ENCODE measurements at places on chromosomes 6 and 20.

GRCh38 chr6:71127374-71127773 lies 161.2 kb upstream of the OGFRL1 start:
- no peak for DNase-seq

GRCh38 chr20:2139250-2139649 lies 37.6 kb downstream of the STK35 start:
- no peak for DNase-seq

DNA sequence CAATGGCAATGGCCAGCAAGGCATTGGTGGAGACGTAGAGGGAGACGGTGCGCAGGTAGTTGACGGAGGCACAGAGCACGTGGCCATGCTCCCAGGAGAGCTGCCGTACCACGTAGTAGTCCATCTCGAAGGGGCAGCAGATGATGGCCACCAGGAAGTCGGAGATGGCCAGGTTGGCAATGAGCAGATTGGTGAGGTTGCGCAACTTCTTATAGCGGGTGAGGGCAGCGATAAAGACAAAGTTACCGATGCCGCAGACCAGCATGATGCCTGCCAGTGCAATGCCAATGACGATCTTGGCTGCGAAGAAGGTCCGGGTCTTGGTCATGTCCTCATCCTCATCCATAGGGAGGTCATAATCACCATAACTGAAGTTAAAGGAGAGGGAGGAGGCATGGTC lies 2.8 kb downstream of the PROKR2 start:
- no peak for DNase-seq

DNA sequence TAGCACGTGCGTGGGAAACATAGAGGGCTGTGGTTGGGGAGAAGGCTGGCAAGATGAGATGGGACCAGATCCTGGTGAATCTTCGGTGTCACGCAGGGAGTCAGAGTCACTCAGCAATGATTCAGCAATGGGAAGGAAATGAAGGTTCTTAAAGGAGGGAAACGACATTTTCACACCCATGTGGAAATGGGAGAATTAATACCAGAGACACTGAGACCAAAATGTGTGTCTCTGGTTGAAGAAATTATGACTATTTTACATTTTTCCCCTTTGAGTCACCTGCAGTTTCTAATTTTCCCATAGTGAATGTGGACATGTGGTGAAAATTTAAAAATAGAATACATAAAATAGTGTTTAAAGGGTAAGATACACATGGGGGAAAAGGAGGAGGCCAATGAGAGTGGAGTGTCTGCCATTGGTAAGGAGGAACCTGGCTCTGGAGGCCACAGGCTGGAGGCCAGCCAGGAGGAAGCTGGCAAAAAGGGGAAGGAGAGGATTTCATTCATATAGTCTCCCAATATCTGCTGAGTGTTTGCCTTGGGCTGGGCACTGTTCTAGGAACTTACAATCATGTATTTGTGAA lies 17.5 kb downstream of the NRN1 start:
- DNase-seq, result no peak

- DNase-seq, result no peak
Measured at GRCh38 chr6:116349216-116349615, 21.5 kb upstream of the DSE start.

DNA sequence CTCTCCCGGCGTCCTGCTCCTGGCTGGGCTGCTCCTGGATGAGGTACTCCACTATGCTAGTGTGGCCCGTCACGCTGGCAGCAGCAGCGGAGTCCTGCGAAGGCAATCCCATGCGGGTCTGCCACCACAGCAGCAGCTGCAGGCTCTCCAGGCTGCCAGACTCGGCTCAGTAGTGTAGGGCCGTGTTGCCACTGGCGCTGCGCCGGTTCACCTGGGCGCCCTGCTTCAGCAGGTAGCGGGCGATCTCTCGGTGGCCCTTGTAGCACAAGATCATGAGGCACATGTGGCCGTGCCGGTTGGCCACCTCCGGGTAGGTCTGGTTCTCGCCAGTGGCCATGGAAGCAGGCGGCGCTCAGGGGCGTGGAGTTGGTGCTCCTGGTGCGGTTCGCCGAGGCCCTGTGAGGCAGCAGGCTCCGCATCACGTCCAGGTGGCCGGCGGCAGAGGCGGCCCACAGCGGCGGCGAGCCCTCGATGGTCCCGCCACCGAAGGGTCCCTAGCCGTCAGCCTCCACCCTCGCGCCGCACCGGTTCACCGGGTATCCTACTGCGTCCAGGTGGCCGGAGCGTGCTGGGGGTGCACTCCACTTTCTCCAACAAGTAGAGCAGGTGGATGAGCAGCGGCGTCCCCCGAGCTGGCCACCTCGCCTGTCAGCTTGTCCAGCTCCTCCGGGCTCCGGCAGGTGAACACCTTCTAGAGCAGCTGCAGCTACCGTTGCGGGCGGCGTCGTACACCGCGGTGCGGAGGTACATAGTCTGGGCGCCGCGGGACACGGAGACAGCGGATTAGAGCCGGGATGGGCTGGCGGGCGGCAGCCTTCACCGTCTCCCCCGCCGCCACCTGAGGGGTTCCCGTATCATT lies 19.8 kb downstream of the RFPL4B start:
- no peak for DNase-seq

DNA sequence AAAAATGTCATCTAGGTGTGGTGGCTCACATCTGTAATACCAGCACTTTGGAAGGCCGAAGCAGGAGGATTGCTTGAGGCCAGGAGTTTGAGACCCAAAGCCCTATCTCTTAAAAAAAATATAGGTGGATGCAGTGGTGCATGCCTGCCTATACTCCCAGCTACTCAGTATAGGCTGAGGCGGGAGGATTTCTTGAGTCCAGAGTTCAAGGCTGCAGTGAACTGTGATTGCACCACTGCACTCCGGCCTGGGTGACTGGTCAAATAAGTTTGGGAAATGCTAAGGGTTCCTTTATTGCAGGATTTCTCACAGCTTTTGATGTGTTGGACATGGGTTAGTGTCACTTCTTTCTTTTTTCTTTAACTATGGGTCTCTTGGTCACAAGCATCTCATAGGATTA lies 261.3 kb downstream of the PLCB1 start:
- no peak for DNase-seq

GRCh38 chr6:88472851-88473525 lies 306.8 kb upstream of the CNR1 start:
- DNase-seq, result no peak

DNA sequence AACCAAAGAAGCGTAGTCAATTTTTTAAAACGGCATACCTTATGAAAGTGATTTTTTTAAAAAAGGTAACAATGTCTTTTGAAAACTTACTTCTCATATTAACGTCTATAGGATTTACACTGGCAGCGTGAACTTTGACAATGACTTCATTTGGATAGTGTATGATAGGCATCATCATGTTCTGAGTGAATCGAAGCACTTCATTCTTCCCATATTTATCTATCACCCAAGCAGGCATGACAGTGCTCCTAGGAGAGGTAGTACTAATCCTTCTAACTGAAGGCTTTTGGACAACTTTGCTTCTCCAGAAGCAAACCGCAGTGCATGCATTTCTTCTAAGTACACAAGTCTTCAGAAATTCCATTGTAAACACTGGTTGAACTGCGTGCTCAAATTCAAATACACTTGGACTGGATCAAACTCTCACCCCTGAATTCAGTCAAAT lies 618 bp downstream of the RTN4IP1 start:
- DNase-seq, result no peak

DNA sequence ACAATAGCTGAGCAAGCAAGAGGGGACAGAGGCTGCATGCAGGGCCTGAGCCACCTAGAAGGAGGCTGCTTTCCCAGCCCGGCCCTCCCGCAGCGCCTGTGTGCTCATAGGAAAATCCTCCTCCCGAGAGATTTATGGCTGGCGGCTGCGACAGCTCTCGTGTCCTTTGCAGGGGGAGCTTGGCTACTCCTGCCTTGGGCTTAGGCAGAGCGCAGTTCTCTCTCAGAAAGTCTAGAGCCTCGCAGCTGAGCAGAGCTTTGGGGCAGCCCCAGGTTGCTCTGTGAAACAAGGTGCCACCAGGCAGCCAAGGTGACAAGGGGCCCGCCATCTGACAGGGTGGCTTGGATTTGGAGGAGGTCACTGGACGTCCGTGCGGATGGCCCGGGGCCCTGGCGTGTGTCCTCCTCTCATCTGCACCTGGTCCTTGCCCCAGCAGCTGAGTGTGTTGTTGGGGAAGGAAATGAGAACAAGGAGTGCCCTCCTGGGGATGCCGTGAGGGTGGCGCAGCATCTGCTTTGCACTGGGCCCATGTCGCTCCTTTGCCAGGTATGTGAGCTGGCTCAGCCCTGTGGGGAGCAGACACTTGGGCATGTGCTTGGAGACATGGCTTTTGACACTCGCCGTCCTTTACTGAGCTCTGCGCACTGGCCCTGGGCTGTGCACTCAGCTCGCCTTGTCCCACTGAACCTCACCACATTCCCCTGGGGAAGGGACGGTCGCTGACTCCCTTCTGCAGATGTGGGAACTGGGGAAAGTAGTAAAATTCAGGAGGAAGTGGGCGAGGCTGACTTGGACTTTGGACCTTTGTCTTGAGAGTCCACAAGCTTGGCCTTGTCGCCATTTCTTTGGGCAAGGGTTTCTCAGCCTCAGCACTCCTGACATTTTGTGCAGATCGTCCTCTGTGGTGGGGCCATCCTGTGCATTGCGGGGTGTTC lies 41.9 kb downstream of the EDN3 start:
- no peak for DNase-seq

DNA sequence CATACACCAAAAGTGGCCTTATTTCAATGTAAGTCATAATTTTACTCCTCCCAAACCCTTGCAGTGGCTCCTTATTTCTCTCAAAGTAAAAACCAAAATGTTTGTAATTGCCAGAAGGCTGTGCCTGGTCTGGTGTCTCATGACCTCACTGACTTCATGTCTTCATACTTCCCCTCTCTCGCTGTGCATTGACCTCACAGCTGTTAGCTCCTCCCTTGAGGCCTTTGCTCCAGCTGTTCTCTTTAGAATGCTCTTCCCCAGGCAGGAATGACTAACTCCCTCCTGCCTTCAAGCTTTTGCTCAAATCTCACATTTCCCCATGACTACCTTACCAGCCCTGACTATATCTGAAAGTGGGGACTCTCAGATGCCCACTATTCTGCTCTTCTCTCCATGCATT lies 83.3 kb downstream of the MTFR2 start:
- DNase-seq, result no peak

DNA sequence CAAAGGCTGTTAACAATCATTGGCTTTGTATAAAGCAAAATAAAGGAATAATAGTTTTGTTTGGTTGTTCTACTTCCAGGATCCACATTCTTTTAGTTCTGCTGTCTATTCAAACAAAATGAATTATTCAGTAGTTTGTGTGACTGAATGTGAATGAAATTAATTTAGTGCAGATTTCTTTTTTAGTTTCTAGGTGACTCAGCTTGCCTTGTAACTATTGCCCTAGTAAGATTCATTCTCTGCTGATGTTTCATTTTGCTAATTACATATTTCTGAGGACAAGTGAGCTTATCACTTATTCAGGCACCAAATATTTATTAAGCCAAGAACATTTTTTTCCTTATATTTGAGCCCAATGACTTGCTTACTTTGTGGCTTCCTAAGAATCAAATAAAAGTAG lies 46.5 kb upstream of the RIPOR2 start:
- DNase-seq, result no peak

- no peak for DNase-seq
Measured at GRCh38 chr20:59789686-59790085, 143.8 kb downstream of the SYCP2 start.

DNA sequence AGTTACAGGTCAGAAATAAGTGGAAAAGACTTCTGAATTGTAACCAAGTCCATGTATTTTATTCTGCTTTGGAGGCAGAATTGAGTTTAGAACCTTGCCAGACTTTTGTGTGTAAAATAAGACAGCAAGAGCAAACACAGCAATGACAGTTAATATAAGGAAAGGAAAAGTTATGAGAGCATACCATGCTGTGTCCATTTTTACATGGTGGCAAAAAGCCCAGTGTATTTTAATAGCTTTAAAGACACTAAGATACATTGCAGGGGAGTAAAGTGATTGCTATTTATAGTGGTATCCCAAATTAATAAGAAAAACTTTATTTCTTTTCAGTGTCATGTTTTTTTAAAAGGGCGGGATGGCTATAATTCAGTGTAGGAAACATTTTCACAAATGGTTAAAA lies 45.2 kb downstream of the CDC5L start:
- no peak for DNase-seq

DNA sequence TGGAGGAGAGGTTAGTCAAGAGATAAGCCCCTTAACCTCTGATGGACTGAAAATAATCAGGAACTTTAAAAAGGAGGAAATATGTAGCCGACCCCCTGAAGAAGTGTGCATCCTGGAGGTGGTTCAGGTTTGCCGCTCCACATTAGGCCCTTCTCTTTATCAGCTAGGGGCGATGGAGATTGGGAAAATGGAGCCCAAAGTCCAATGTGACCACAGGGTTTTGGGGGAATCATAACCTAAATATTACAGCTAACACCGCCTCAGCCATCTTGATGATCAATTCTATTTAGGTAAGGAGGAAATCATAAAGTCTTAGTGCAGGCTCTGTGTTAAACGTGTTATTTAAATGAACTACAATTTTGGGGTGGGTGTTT lies 1.2 kb downstream of the OGFRL1 start:
- no peak for DNase-seq

GRCh38 chr20:34506480-34506879 lies 9.7 kb upstream of the DYNLRB1 start:
- no peak for DNase-seq

DNA sequence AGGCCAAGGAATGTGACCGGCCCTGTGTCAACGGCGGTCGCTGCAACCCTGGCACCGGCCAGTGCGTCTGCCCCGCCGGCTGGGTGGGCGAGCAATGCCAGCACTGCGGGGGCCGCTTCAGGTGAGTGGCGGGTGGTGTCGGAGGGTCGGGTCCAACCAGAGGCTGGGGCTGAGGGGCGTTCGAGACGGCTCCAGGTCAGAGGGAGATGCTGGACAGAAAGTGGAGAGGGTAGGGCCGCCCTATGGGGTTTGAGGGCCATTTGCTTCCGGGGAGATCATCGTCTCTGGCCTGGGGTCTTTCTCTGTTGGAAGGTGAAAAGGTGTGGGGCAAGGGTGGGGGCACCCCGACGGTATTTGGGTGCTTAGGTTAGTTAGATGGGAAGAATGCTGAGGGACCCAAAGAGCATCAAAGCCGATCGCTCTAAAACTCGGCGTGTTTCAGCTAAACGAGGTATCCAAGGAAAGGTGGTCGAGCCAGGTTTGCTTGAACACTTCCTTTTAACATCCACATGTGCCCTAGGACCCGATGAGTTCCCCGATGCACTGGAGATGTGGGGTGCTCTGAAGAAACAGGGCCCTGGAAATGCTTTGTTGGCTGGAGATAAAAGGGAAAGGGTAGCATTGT lies 691 bp downstream of the ATRN start:
- DNase-seq, result no peak

- no peak for DNase-seq
Measured at GRCh38 chr6:83125425-83125824, 58.0 kb downstream of the DOP1A start.

DNA sequence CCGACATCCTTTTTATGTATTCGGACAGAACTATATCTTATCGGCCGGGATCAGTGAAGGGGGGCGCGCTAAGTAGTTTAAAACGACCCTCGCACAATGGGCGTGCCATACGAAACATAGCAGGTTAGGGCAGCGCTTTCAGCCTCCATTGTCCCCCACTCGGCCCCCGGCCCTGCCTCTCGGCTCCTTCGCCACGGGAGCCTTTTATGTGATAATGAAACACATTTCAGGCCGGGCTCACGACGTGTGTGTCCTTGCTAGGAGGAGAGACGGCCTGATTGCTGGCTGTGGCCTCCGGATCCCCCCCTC lies 5.3 kb downstream of the FOXA2 start:
- no peak for DNase-seq

Data from CD4-positive, alpha-beta T cell treated with Interleukin-10 for 1 hour (primary cell).